Caki2 (cell line): ENCODE measurements at places on chromosomes 11 and 22. TPM values are rescaled to one million over a fixed set of nuclear protein-coding genes. Genes with fewer than 3 reads are reported as not detected.

DNA sequence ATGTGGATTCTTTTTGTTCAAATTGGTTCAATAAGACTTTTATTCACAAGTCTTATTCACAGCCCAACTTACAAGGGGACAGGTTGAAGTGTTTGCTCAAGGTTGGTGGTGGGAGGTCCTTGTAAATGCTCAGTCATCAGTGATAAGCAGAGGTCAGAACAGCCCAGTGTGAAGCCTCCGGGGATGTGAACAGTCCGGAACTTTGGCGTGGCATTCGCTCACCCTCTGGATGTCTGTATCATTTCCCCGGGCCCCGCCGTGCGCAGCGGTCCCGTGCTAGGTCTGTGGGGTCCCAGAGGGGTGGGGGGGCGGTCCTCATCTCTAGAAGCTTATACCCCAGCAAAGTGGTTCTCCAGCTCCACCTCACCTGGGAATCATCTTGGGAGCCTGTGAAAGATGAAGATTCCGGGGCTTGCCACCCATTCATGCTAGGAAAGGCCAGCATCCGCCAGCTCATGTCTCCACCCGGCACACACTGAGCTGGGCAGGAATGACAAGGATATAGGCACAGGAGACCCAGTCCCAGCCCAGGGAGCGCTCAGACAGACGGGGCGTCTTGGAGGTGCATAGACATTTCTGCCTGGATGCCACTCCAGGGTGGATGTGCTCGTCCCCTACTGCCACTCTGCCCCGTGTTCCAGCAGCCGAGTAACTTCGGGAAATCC lies 327.5 kb downstream of the TBC1D22A start:
- DNase-seq = no peak

MEI1 gene
- 0.87 and 2.6 TPM in 2 replicates for total RNA-seq

DNA sequence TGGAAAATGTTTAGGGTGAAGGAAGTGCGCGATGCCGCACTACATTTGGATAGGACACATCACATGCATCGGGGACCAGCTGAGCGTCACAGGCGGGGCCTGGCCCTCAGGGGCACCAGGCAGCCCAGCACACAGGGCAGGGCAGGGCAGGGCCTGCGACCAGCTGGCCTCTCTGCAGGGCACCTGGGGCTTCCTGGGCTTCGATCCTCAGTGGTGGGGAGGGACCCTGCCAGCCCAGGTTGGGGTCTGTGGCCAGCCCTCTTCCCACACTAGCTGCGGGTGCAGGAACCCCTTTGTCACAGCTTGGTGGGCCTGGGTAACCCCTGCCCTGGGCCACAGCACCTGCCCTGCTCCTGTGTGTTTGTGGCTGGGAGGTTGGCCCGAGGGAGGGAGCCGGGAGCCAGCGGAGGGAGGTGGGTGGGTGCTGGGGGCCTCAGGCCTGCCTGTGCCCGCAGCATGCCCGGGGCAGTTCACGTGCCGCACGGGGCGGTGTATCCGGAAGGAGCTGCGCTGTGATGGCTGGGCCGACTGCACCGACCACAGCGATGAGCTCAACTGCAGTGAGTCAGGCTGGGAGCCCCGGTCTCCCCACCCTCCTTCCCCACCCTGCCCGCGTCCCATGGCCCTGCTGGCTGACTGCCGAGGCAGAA lies 37.9 kb downstream of the ST14 start:
- DNase-seq = no peak

SHISA8 gene
- total RNA-seq = 0.78 TPM in 1 of 2 replicates, not detected in the other

- DNase-seq = no peak
Observed at GRCh38 chr22:44185237-44186120, 4.8 kb downstream of the PARVG start.

- DNase-seq = no peak
Observed at GRCh38 chr11:62985041-62985750, 429 bp upstream of the SLC22A6 start.

DNA sequence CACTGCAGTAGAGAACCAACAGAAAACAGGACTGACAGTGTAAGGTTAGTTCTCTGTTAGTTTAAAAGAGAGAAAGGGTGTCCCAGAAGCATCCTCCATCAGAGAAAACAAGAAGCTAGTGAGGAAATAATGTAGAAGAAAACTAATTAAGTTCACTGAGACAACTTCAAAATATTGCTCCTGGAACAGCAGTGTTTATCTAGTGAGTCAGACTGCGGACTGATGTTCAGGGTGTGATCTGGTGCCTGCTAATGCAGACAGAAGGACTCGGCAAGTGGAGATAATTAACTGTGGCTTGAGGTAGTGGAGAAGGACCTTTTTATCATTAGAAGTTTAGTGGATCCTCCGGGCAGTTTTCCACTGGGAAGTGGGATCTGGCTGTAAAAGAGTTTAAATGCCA lies 55.4 kb downstream of the CDON start:
- DNase-seq = peak; percentile 35

DNA sequence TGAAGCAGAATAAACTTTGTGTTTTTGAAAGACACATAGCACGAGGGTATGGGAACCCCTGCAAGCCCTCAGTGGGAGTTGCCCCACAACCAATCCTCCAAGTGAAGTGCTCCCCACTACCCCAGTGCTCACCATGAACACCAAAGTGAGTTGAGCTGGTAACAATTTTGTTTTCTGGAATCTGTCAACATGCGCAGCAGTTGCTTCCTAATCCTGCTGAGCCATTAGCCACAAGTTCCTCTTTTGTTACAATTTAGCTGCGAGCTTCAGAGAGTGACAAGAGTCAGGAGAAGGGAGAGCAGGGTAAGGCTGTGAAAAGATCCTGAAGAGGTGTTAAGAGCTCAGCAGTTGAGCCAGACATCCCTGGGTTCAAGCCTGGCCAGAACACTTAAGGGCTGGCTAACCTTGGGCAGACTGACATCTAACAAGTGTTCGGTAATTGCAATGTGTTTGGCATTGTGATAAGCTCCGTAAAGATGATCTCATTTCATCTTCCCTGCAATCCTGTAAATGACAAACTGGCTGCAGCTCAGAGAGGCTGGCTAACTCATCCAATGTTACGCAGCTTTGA lies 24.1 kb upstream of the ASPHD2 start:
- no peak for DNase-seq

DNA sequence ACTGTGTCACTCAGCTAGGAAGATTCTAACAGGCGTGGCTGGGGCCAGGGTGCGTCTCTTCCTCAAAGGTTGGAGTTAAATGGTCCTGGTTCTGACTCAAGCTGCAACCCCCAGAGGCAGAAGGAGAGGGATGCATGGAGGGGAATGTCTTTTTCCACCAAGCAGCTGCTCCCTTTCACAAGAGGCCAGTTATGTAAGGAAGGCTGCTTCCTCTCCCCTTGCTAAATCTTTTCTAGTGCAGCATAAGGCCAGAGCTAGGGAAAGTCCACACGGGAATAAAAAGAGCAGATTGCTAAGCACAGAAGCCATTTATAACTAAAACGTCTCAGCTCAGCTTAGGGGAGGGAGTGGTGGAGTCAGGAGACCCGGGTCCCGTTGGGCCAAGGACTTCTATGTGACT lies 10.0 kb downstream of the PVALB start:
- DNase-seq = no peak

- DNase-seq = peak; percentile 35
Observed at GRCh38 chr22:27531782-27532530, 269.6 kb downstream of the MN1 start.

DNA sequence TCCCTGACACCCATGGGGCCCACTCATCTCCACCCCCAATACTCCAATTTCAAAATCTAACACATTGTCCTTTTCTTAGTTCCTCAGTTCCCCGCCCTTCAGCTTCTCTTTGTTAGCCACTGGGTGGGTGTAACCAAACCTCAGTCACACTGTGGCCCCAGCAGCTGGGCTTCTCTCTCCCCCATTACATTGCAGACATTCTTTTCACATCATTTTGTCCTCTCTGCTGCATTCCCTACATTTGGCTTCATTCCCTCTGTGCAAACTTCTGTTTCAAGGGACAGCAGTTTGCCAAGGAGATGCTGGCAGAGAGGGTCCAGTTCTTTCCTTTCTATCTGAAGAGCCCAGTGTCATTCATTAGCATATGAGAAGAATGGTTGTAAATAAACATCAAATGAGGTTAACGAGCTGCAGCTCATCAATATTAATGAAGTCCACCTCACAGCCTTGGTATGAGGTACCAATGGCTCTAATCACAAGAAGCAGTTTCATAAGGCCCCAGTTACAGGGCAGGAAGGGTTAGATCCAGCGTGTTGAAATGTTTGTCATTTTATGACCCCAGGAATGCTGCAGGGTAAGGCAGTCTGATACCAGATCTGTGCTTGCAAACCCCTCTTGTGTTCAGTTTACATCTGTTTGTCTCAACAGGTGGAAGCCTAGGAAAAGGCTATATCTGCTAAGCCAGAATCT lies 72.3 kb downstream of the ARFGAP2 start:
- peak; percentile 47 for DNase-seq

- DNase-seq = peak; percentile 3
Observed at GRCh38 chr11:34916843-34917770, 689 bp downstream of the PDHX start.
